ENCODE measurements at places on chromosomes 3 and 15. TPM values are rescaled to one million over a fixed set of nuclear protein-coding genes. Genes with fewer than 3 reads are reported as not detected.

Gene POPDC2
- 0.56 TPM for total RNA-seq

Gene PP2D1
- total RNA-seq: not detected

Gene ALPK3
- total RNA-seq: 3.3 TPM

Gene TMEM40
- not detected for total RNA-seq

Gene CHD2
- 51.0 TPM for total RNA-seq

Gene LRRIQ4
- 0.19 TPM for total RNA-seq

Gene LDHAL6B
- not detected for total RNA-seq

Gene ADAMTS7
- total RNA-seq: 12.8 TPM

Gene MITF
- total RNA-seq: 8.5 TPM

Gene NEK10
- 27.6 TPM for total RNA-seq

Gene FAM174B
- 1.2 TPM for total RNA-seq

Gene RFTN1
- total RNA-seq: 31.6 TPM

Gene SNURF
- total RNA-seq: 14.7 TPM

Gene TFRC
- 257 TPM for total RNA-seq

Gene KLF15
- total RNA-seq: 0.38 TPM

Gene SPRED1
- total RNA-seq: 80.3 TPM

Gene SLC9C1
- 0.56 TPM for total RNA-seq

Gene GOLGA8M
- total RNA-seq: 0.56 TPM

Gene STRA6
- total RNA-seq: 2.5 TPM

Gene TGFBR2
- total RNA-seq: 113 TPM

Gene ROPN1
- total RNA-seq: not detected

Gene IL5RA
- total RNA-seq: not detected

Gene ALDH1L1
- 4.8 TPM for total RNA-seq

Gene RBM6
- total RNA-seq: 36.8 TPM

Gene GOLGA6L4
- total RNA-seq: 0.19 TPM

Gene CATSPER2
- 0.96 TPM for total RNA-seq

Gene CNTN4
- not detected for total RNA-seq

Gene OIP5
- total RNA-seq: 2.3 TPM

Gene TRPM1
- not detected for total RNA-seq

Gene ZNF662
- 0.85 TPM for total RNA-seq

Gene STRIT1
- total RNA-seq: not detected

Gene COL7A1
- 9.8 TPM for total RNA-seq

Data from regular cardiac myocyte (primary cell).